ENCODE measurements at places on chromosomes 5 and 9.

DNA sequence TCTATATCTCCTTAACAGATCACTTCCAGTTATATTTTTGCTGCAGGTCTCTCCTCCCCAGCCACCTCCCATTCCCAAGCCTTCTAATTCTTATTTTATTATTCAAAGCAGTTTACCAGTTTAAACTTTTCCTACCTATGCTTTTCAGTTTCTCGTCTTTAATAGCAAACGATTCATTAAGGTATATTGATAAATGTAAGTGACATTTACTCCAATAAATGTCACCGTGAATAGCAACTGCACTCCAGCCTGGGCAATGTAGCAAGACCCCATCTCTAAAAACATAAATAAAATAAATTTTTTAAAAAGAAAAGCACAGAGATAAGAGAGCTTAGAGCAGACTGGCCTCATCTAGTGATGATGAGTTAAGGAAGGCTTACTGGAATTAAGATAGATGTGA, 42.6 kb downstream of the ARRDC3 start:
- DNase-seq: no peak

GRCh38 chr5:107322936-107323335, 347.8 kb downstream of the EFNA5 start:
- no peak for DNase-seq

GRCh38 chr5:41856644-41857491, 13.4 kb downstream of the OXCT1 start:
- peak; percentile 69 for DNase-seq

DNA sequence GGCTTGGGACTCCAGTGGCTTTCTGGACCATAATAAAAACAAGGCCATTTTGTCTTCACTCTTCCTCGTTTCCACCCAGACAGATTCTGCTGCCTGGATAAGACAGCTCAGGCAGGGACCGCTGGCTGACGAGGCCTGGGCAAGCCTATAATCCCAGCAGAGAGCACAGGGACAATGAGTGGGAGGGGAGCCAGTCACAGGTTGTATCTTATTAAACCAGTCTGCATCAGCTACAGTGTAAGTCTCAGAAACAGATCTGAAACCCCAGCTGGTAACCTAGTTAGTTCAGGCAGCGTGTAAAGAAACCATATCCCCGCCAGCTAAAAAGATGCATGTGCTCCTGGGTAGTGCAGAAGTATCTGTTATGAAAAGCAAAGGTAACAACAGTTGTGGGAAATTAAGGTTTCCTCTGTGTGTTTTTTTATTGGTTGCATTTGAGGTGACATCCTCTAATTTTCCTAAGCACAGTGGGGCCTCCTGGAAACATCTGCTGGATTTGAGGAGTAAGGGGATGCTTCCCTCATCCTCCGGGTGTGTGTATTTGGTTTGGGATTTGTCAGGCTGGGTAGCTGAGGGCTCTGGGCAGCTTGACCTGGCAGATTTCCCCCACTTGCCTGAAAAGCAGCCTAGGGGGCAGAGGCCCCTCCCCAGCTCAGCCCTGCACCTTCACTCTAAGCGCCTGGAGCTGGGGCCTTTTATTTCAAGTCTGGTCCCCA, 15.2 kb upstream of the TAL2 start:
- no peak for DNase-seq

GRCh38 chr5:45696206-45696836, at the start of gene HCN1:
TSS of gene HCN1 (minus strand) at chr5:45696380.
- no peak for DNase-seq

DNA sequence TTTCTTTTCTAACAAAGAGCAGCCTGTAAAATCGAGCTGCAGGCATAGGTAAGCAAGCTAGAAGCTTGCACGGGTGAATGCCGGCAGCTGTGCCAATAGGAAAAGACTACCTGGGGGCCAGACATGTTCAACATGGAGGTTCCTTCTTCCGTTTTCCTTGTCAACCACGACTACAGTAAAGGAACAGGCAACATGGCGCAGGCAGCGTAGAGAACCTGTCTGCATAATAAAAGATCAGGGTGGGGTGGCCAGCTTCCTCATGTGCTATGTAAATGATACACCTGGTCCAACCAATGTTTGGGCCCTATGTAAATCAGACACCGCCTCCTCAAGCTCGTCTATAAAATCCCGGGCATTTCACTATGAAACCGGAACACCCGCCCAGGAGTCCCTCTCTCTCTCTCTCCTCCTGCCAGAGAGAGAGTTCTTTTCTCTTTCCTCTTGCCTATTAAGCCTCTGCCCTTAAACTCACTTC, 103.8 kb upstream of the LIFR start:
- DNase-seq: peak; percentile 91

DNA sequence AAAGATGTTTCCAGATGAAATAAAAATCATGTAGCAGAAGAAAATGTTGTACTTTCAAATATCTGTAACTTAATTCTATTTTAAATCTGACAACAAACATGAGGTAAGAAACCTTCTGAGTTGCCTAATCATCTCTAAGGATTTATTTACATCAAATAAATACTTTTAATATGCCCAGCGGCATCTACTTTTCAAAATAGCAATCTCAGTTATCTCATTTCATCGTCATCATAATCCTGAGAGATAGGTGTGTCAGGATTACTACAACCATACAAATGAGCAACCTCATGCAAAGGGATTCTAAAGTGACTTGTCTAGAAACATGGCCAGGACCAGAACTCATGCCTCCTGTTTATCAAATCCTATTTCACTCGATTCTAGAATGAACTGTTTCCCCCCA, 49.5 kb downstream of the DENND1A start:
- no peak for DNase-seq

- DNase-seq: peak; percentile 93
These were observed 572 bp upstream of the MAN2A1 start for GRCh38 chr5:109688970-109689739.

Measured in RKO (cell line).